DMS153 (cell line): ENCODE measurements at places on chromosomes 1 and 21.

DNA sequence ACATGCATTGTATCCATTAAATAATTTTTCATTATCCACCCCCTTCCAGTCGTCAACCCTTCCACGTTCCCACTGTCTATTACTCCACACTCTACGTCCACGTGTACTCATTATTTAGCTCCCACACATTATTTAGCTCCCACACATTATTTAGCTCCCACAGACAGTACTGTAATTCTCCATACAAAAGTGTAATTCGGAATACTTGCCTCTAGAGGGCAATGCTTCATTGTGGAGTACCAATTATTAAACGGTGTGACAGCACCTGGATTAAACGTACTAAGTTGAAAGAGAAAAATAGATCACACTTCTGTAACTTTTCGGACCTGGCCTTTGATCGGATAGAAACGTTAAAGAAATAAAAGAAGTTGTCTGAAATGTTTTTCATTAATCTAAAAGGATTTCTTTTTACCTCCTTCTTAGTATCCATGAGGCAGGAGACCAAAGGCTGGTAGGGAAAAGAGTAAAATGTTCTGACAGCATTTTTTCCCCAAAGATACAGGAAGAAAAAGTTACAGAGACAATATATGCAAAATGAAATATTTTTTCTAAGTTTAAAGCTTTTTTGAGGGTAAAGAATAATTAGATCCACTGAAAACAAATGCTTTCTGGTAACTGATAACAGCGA, 99.2 kb downstream of the LHX8 start:
- peak; percentile 46 for DNase-seq

DNA sequence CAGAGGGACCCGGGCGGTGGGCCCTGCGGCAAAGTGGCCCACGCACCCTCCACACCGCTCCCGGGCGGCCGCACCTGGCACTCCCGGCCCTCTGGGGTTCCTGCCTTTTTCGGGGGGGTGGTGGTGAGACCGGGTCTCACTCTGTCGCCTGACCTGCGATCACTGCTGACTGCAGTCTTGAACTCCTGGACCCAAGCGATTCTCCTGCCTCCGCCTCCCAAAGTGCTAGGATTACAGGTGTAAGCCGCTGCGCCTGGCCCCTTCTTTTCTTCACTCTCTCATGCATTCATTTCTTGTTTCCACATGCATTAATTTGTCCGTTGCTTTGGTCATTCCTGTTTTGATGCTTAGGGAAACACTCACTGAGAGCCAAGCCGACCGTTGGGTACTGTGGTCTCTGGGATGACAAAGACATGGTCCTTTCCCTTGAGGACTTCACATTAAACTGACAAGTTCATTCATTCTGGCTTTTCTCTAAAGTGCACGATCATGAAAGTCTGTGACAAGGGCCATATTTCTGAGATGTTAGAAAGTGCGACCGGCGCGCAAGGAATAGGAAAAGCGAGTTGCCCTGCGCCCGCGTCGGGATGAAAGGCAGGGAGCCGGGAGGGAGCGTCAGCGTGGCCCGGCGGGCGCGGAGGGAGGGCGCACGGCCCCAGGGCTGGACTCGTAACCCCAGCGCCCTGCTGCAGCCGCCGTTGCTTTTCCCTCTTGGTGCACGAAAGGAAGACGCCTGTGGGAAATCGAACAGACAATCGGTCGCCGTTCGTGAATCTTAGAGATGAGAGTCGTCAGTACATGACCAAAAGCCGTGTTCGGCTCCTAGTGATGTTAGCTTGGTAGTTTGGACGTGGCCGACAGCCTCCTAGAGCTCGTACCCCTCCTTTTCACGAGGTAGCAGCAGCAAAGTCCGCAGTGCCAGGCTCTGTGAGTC, 1.0 kb upstream of the MCOLN2 start:
- DNase-seq, result no peak

- DNase-seq, result no peak
Observed at GRCh38 chr1:31949862-31950261, 11.7 kb upstream of the PTP4A2 start.

GRCh38 chr1:218742467-218743262, 397.5 kb downstream of the TGFB2 start:
- DNase-seq, result no peak

DNA sequence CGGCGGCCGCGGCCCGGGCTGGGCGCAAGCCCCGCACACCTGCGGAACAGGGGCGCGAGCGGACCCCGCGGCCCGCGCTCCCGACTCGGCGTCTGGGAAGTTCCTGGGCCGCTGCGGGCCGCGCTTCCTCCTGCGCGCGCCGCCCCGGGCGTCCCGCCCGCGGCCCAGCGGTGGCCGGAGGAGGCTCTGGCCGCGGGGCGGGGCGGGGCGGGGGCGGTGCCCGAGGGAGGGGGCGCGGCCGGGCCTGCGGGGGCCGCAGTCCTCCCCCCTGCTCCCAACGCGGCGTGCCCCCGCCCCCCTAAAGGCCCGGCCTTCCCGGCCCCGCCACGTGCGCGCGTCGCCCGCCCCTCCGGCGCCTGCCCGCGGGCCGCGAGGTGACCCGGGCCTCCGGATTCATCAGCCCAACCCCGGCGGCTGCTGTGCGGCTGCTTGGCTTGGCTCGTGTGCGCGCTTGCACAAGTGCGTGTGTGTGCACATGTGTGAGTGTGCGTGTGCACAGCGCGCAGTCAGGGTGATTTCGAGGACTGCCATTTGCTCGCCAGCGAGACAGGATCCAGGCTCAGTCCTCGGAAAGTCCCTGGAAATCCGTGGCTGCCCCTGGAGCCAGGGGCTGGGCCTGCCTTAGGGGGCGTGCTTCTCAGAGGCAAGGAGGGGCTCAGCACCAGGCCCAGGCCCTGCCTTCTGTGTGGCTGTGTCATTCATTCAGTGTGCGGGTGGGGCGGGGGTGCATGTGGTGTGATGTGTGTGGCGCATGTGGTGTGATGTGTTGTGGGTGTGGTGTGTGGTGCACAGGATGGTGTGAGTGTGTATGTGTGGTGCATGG, at the start of gene C2CD2:
C2CD2 (minus strand) TSS at position 188 of the 823 bp plus-strand sequence. CDS start 370 bp downstream, outside the sequence.
- DNase-seq, result no peak

- DNase-seq, result no peak
Observed at GRCh38 chr1:86447198-86447790, 21.4 kb upstream of the CLCA1 start.
